ENCODE measurements at places on chromosomes 16 and 17. TPM values are rescaled to one million over a fixed set of nuclear protein-coding genes. Genes with fewer than 3 reads are reported as not detected.
A peak's percentile ranks its signal among the peaks of the same experiment; 100 is the strongest.

Gene KCNH6
- total RNA-seq: not detected

DNA sequence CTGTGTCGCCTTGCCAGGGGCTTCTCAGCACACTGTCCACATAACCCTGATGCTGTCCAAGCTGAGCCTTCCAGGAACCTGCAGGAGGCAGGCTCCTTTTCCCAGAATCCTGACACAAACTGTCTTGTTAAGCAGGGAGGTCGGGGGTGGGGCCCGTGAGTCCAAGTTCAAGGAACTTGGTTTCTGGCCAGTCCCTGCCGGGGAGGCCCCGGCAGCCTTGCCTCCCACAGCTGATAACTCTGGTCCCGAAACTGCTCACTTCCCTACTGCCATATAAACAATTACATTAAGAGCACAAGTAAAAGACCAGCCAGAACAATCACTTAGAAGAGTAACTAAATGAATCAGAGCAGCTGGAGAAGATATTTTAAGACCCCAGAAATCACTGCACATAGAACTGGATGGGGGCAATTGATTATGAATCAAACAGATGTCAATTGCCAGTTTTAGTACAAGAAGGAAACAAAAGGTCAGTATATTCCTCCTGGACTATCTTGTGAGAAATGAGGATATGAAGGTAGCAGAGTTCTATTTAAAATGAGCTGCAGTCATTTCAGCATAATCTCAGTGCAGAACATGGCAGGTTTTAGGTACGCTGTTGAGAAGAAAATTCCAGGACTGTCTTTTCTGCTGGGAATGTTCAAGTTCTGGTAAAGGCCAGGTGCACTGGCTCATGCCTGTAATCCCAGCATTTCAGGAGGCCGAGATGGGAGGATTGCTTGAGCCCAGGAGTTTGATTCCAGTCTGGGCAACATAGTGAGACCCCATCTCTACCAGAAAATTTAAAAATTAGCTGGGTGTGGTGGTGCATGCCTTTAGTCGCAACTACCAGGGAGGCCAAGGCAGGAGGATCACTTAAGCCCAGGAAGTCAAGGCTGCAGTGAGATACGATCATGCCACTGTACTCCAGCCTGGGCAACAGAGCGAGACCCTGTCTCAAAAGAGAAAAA is 169.8 kb downstream of the PITPNC1 start:
- peaks cover 8% of the 10 kb centered on the region for H3K4me1 ChIP-seq
- DNase-seq: no peak
- H3K4me3 ChIP-seq: no peak overlapping the region
- H3K36me3 ChIP-seq: peaks cover 1% of the 10 kb centered on the region

Gene HSD17B2
- not detected for total RNA-seq

DNA sequence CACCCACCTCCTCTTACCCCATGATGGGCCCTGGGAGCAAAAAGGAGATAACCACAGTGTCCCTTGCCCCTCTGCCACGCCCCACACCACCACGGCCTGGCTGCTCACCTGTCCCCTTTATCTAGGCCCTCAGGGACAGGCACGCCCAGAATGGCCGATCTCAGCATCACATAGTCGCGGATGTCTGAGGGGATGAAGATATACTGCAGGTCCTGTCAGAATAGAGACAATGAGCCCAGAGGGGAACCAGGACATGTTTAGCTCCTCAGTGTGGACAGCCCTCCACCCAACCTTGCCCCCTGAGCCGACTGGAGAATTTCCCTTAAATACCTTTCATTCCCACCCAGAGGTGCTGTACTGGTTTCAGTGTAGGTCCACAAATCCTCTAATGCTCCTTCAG is 15.2 kb downstream of the ST6GALNAC2 start:
- H3K4me1 ChIP-seq: peaks cover 9% of the 10 kb centered on the region
- no peak overlapping the region for H3K4me3 ChIP-seq
- H3K27ac ChIP-seq: peak overlapping the region; percentile 19
- no peaks in the 10 kb centered on the region for H3K27me3 ChIP-seq

Gene SLC16A3
- 104 TPM for total RNA-seq

DNA sequence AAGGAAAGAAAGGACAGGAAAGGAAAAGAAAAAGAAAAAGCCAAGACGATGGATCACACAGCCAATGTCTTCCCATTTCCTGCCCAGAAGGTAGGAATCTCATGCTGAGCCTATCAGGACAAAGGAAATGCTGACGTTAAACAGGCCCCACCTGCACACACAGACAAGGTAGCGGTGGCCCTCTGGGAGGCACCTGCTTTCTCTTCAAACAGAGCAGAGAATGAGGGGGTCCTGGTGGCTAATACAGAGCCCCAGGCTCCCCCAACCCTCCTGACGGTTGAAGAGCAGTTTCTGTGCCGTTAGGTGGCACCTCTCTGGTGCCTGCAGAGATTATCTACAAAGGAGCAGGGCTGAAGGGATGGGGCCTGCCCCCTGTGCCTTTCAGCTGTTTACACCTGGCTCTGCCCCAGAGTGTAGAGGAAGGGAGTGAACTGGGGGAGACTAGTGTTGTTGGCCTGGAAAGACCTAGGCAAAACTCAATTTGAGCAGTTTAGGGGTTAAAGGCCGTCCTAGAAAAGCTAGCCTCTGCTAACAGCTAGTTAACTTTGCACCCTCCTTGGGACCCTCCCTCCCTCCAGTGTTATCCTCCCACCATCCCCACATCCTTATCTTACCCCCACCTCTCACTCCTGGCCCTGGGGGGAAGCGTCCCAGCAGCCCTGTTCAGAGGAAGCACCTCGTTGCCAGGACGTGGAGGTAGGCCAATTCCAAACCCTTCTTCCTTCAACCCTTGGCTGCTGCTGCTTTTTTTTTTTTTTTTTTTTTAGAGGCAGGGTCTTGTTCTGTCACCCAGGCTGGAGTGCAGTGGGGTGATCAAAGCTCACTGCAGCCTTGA is 56.3 kb downstream of the ARHGAP27 start:
- H3K4me3 ChIP-seq: no peak overlapping the region
- H3K36me3 ChIP-seq: no peaks in the 10 kb centered on the region
- peaks cover 19% of the 10 kb centered on the region for H3K27me3 ChIP-seq
- no peak for DNase-seq
- H3K4me1 ChIP-seq: peaks cover 8% of the 10 kb centered on the region

Gene VPS35
- 75.0 TPM for total RNA-seq

DNA sequence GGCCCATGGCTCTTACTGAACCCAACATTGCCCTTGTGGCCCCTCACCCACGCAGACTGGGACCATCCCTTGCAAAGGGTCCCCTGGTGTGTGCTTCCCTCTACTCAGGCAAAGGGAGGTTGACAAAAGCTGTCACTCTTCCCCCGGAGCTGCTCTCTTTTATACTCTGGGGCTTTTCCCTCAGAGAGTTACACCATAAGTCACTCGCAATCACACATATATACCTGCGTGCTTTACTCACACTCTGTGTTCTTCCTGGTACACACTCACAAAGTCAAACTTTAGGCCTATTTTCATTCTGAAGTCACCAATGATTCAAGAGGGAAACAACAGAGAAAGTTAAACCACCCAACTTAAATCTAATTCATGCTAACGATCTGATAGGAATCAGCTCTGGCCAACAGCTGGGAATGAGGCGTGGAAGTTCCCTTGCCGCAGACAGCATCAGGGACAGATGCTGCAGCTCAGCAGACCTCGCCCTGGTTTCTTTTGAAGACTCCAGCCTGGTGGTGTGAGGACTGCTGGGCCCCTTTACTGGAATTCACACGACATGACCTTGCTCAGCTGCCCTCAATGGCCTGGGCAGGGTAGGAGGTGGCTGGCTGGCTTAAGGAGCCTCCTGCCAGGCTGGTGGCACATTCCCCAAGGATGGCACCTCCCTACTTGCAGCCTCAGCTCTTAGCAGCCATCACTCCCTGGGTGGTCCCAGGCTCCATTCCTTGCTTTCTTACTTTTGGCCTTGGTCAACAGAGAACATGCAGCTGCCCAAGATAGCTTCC is 27.3 kb downstream of the HIC1 start:
- H3K36me3 ChIP-seq: peaks cover 58% of the 10 kb centered on the region
- peaks cover 55% of the 10 kb centered on the region for H3K4me1 ChIP-seq
- no peak overlapping the region for H3K27ac ChIP-seq
- no peak overlapping the region for H3K4me3 ChIP-seq
- H3K27me3 ChIP-seq: no peaks in the 10 kb centered on the region

DNA sequence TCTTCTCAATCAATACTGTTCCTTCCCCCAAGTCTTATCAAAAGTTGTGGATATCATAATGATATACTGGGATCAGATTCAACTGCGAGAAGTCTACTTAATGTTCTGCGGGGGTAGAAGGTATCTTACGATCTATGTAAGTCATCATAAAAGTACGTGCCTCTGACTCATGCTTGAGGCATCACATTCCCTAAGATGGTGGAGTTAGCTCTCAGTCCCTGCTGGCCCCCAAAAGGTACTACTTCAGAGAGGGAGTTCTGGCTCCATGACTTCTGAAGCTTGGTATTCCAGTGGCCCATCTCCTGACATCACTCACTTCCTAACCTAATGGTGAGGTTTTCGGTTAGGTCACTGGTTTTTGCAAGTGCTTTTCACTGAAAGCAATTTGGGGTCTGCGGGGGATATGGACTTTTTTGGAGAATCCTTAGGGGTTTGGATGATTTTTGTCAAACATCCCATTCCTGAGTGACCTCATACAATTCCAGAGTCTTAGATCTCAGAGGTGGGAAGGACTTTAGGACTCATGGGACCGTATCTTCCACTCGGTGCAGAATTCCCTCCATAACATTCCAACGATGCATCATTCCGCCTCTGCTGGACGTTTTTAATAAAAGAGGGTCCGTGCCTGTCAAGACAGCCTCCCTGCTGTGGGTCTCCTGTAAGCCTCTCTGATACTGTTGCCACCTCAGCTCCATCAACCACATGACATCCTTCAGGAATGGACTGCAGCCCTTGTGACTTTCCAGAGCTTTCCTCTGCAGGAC is 74.3 kb downstream of the DYNLRB2 start:
- no peak for DNase-seq
- H3K27me3 ChIP-seq: no peaks in the 10 kb centered on the region
- H3K4me3 ChIP-seq: no peak overlapping the region
- no peak overlapping the region for H3K27ac ChIP-seq
- peaks cover 3% of the 10 kb centered on the region for H3K4me1 ChIP-seq

- H3K4me1 ChIP-seq: peaks cover 8% of the 10 kb centered on the region
- no peak overlapping the region for H3K27ac ChIP-seq
- DNase-seq: no peak
- H3K36me3 ChIP-seq: peaks cover 4% of the 10 kb centered on the region
- no peaks in the 10 kb centered on the region for H3K27me3 ChIP-seq
Observed at GRCh38 chr17:14019186-14019956, 49.9 kb upstream of the COX10 start.

Gene CFAP97D1
- not detected for total RNA-seq

Gene LITAFD
- not detected for total RNA-seq

GRCh38 chr17:8997994-8998628 is 23.2 kb upstream of the NTN1 start:
- H3K36me3 ChIP-seq: no peaks in the 10 kb centered on the region
- H3K4me1 ChIP-seq: peaks cover 13% of the 10 kb centered on the region
- no peak overlapping the region for H3K4me3 ChIP-seq
- H3K27ac ChIP-seq: no peak overlapping the region

Gene FUS
- 581 TPM for total RNA-seq
